ENCODE measurements at places on chromosomes 2 and 18.

GRCh38 chr2:205198140-205198525 lies 484.2 kb upstream of the NRP2 start:
- DNase-seq: peak; percentile 84

- peak; percentile 40 for DNase-seq
Observed at GRCh38 chr2:158009399-158009798, 92.3 kb upstream of the UPP2 start.

- DNase-seq: no peak
Observed at GRCh38 chr2:206051912-206052311, 34.1 kb downstream of the INO80D start.

GRCh38 chr2:96874198-96874831 lies 4.4 kb upstream of the SEMA4C start:
- DNase-seq: no peak

- no peak for DNase-seq
Observed at GRCh38 chr2:43333101-43333655, 106.8 kb upstream of the ZFP36L2 start.

DNA sequence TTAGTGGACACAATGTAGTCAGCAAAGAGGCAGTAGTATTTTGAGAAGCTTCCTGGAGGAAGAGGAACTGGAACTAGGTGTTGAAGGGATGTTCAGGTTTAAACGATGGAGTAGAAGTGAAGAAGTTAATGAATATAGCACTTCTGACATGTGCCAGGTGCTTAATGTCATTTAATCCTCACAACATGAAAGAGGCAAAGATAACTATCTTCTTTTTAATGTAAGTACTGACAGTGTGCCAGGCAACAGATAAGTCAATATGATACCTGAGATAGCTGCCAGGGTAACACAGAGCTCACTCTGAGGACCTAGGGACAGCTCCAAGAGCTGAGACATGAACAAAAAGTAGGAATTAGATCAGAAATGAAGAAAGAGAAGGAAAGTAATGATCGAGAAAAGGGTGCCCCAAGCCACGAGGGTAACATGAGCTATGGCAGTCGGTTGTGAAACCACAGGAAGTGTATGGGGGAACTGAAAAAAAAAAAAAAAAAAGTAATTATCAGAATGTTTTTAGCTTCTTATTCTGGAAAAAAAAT lies 140.7 kb downstream of the RNF144A start:
- no peak for DNase-seq

DNA sequence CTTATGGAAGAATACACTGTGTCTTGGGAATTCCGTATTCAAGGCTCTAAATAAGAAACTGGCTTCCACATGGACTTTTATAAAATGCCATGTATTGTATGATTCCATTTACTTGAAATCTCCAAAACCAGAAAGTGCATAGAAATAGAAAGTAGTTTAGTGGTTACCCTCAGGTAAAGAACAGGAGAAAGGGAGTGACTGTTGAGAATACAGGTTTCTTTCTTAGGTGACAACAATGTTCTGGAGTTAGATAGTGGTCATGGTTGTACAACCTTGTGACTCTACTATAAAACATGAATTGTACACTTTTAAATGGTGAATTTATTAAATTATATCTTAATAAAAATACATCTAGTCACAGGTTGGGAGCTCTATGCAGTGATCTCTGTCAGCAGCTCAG lies 481.8 kb downstream of the SPAG16 start:
- no peak for DNase-seq

DNA sequence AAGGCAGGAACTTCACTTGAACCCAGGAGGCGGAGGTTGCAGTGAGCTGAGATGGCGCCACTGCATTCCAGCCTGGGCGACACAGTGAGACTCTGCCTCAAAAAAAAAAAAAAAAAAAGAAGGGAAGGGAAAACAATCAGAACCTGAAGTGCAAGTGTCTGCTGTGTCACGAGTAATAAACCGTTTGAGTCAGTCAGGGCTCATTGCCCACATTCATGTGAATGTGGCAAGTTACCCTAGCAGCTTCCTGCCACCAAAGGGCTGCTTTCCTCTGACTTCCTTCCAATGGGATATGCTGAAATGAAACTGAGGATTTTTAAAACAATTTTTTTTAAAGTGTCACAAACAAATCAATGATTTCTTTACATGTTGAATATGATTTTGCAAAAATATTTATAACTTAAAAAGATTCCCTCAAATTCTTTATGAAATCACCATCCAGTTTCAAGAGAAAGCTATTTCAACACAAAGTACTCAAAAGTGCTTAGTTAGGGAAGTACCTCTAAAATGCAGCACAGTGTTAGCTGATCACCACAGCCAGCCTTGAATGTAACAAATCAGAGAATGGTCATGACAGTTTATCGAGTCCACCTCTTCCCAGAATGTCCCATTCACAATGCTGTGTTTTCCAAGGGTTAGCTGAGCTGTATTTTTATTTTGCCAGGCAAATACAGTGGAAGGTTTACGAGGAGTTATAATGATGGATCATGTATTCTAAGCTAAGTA lies 36.4 kb downstream of the WDSUB1 start:
- DNase-seq: peak; percentile 72

- peak; percentile 40 for DNase-seq
Observed at GRCh38 chr2:234286118-234286598, 210.7 kb downstream of the ARL4C start.

GRCh38 chr2:148966438-148966758 lies 72.1 kb upstream of the LYPD6B start:
- DNase-seq: no peak

DNA sequence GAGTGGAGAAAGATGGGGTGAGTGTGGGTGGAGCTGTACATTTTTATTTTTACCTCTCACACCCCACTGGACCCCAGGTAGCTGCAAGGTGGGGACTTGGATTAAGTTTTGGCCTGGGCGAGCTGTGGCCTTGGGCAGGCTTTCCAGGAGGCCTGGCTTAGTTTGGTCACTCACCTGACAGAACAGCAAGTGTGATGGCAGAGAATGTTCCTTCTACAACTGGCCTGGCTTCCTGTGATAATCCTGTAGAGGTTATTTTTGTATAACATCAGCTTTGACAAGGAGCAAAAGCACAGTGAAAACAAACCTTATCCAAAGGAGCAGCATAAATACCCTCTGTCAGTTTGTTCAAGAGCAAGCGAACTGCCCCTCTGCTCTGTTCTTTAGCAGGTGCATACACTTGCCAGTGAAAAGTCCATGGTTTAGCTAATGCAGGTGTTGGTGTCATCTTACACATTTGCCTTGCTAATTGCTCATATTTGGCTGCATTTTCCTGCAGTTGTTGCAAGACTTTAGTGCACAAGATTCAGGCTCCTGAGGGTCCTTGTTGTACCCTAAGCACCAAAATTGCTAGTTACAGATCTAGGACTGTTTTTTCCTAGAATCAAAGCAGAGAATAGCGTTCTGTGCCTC lies 6.3 kb downstream of the THNSL2 start:
- DNase-seq: no peak

DNA sequence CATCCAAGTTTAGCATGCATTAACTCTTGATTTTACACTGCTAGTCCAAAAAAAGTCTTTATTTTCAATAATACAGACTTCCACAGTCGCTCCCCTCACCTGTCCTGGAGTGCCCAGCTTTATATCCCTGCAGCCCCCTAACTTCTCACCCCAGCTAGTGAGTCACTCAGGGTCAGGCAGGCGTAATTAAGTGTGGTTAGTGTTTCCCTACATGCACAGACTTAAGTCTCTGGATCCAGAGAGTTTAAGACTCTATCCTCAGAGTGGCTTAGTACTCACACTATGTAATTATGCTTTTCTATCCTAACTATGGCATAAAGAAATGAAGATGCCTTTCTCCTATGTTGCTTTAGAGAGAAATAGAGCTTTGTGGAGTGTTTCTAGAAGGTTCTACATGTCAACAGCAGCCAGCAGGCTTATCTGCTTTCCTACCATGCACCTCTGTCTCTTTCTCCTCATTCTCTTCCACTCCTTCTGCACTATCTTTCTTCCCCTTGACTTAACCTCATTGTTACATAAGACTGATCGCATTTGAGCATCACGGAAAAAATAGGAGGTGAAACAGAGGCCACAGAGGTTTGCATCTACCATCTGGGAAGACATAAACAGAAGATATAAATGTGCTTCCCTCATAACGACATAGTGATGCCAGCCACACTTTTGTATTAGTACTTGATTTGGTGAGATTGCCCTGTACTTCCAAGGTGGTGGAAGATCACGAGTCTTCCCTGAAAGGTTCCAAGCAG lies 34.4 kb upstream of the PMAIP1 start:
- DNase-seq: no peak

DNA sequence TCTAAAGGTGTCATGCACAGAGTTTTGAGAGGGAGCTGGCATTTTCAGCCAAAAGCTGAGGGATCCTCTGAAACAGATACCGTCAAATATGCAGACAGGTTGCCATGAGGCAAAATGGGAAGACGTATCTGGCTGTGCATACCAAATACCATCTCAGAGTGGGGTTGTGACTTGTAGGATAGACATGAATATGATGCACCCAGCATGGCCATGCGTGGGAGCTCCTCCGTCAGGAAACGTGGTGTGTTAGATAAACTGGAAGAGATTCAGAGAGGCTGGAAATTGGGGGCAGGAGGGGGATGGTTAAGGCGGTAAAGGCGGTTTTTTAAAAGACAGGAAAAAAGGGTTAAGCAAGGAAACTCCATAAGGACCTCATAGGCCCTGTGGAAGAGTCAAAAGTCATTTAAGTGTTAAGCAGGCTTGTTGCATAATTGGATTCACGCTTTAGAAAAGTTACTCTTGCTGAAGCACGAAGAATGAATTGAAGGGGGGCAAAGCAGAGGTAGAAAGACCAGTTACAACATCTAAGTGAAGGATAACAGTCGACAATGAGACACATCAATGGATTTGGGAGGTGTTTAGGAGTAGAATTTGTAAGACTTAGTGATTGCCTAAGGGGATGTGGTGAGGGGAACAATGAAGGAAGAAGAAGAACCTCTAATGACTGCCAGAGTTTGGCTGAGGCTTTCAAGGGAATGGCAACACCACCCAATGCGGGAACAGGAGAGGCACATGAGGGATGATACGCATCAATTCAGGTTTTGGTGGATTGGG lies 139.6 kb upstream of the CTAGE1 start:
- no peak for DNase-seq

GRCh38 chr18:58447402-58448095 lies 181.3 kb downstream of the ALPK2 start:
- peak; percentile 20 for DNase-seq

GRCh38 chr18:34659579-34660517 lies 50.2 kb upstream of the DTNA start:
- DNase-seq: peak; percentile 98

DNA sequence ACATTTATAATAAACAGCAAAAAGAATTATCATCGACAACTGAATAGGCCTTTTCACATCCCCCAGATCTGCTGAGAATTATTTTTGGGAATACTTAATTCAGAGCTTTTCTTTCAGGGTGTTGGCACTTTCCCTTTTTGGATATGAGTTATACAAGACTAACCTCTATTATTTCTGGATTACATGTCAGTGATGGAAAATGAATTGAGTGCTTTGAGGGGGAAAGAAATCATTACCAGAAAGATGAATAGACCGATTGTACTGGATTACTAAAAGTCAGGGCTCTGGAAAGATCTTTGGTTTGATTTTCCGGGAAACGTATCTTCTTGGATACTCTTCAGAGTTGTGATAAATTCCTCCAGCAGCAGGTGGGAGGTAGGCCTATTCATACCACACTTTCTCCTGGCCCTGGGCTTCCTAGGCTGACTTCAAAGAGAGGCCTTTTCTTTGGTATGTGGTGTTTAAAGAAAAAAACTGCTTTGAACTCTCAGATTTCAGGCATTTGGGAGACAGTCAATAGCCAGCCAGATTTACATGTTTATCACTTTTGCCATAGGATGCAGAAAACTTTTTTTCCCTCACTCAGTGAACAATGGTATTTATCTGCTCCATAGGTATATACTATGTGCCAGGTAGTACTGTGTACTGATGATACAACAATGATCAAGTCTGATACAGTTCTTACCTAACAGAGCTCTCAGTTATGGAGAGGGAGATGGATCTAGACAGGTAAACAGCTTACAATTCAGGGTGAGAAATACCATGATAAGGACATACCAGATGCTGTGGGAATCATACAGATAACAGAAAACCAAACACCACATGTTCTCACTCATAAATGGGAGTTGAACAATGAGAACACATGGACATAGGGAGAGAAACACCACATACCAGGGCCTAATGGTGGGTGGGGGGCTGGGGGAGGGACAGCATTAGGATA lies 63.3 kb upstream of the ACTR3 start:
- no peak for DNase-seq

- DNase-seq: peak; percentile 96
Observed at GRCh38 chr2:48483916-48484315, 46.0 kb upstream of the STON1 start.

GRCh38 chr2:133822517-133823225 lies 254.4 kb upstream of the NCKAP5 start:
- no peak for DNase-seq

- DNase-seq: no peak
Observed at GRCh38 chr2:133993160-133993559, 260.7 kb upstream of the MGAT5 start.

DNA sequence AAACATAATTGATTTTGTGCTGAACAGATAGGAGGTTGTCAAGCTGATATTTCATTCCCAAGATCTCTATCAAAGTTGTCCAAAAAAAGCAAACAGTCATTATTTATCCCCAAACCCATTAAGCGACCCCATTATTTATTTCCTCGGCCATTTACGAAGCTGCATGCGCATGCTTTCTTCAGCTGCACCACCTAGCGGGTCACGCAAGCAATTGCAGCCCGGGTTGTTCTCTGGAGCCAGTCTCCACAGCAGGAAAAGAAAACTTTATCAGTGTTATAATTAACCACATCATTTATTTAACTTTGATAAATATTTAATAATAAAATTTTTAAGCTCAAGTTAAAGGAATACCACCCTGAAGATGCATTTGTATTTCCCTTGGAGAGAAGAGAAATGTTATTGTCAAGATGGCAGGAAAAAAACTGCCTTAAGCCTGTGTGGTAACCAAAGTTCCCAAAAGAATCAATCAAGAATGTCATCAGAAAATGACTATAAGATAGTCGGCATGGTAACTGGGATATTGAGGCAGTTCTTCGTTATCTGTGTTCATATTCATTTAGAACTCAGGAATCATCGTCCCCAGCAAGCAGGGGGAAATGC lies 304.7 kb downstream of the FBXO15 start:
- peak; percentile 64 for DNase-seq

- peak; percentile 92 for DNase-seq
Observed at GRCh38 chr18:45169610-45170009, 445.7 kb upstream of the SLC14A2 start.
